IPS DF 19.7 (cell line): ENCODE measurements at places on chromosomes 12 and 14.
A peak's percentile ranks its signal among the peaks of the same experiment; 100 is the strongest.

DNA sequence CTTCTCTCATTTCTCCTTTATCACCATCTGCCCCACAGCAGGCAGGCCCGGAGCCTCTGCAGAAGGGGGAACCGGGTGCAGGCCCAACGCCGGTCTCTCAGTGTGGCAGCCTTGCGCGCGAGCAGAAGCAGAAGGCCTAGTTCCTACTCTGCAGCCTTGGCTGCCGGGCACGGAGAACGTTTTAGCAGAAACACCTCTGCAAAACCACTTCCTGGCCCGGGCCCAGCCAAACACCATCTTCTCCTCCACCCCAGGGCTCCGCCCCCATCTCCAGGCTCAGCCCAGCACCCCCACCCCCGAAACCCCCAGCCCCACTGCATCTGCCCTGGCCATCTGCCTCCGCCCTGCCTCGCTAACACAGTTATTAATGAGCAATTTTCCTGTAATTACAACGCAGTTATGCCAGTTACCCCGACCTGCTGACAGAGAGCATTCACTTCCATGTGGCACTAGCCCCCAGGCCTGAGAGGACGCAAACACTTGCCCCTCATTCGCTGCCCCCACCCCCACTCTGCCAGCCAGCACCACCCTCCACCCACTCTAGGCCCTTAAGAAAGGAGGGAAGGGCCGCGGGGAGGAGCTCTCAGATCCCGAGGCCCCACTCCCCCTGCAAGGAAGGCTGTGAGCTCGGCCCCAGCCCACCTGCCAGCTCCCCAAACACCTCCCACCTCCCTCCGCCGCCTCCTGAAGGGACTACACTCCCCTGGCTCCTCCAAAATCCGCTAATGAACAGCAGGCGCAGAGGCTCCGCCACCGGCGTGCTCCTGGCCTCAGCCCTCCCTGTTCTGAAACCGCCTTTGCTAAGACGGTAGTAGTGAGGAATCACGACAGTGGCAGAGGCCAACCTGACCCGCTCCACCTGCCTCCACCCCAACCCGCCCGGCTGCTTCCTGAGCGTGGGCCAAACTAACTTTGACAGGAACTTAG, 44.7 kb upstream of the FBRSL1 start:
- DNase-seq, result no peak

GRCh38 chr12:32944195-32944594, 47.6 kb upstream of the PKP2 start:
- no peak for DNase-seq

DNA sequence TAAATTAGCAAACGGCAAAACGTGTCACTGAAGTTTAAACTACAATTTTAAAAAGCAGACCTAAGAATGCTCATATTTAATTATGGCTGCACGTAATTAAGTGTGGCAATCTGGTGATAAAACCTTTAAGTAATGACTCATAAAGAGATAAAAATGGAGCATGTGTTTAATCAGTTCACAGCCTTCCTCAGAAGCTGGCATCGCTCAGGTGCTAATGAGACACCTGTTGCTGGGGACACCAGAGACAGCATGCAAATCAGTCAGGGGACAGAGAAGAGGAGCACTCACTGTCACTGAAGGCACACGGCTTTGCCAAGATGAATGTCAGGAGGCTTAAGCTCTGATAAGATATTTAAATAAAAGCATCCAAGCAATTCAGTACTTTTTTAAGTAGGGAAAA, 840.3 kb downstream of the GALC start:
- no peak for DNase-seq

- DNase-seq, result no peak
Observed at GRCh38 chr12:51393676-51394545, 2.7 kb upstream of the GALNT6 start.

DNA sequence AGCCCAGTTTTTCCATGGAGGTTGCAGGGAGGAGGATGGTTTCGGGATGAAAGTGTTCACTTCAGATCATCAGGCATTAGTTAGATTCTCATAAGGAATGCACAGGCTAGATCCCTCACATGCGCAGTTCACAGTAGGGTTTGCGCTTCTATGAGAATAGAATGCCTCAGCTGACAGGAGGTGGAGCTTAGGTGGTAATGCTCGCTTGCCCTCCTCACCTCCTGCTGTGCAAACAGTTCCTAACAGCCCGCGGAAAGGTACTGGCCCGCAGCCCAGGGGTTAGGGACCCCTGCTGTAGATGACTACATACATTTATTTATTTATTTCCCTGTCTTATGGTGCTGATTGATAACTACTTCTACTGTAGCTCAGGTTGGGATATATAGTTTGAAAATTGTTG, 93.2 kb downstream of the FBXO33 start:
- DNase-seq, result peak; percentile 20

- DNase-seq, result no peak
Observed at GRCh38 chr12:104752881-104753280, 205.2 kb downstream of the SLC41A2 start.
